Mucosa of descending colon (tissue), 3 donors: ENCODE measurements at places on chromosomes 12 and 14.
A peak's percentile ranks its signal among the peaks of the same experiment; 100 is the strongest.

GRCh38 chr14:45906257-45906656 is 653.3 kb upstream of the MIS18BP1 start:
- no peak for DNase-seq

DNA sequence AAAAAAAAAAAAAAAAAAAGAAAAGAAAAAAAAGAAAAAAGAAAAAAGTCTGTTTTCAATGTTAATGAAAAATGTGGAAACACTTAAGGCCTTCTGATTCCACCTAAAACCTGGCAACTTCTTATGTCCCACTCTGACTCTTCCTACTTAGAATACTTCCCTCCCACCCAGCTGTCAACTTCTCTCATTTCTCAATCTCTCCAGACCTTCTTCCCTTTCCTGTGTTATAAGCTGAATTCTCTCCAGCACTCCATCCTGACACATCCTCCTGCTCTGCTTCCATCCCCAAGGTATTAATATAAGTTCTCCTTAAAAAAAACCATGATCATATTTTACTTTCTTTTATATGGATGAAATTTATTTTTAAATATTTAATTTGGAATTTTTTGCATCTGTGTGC is 20.3 kb upstream of the TMTC1 start:
- DNase-seq = no peak

DNA sequence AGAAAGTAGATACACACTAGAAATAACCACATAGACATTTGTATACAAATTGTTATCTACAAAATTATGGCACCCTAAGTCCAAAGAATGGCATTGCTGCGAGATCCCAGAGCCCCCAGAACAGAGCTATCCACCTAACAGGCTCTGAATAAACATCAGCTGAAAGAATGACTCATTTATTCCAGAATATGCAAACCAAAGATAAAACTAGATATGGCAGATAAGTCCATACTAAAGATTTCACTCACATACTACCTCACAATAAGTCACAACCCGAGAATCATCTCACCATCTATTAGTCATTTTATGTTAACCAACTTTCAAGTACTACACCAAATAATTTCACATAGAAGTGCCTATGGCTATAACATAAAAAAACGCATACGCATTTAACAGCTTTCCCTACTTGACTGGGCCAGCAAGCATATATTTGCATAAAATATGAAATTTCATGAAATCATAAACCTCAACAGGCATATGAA is 5.6 kb downstream of the CNIH1 start:
- no peak for DNase-seq

DNA sequence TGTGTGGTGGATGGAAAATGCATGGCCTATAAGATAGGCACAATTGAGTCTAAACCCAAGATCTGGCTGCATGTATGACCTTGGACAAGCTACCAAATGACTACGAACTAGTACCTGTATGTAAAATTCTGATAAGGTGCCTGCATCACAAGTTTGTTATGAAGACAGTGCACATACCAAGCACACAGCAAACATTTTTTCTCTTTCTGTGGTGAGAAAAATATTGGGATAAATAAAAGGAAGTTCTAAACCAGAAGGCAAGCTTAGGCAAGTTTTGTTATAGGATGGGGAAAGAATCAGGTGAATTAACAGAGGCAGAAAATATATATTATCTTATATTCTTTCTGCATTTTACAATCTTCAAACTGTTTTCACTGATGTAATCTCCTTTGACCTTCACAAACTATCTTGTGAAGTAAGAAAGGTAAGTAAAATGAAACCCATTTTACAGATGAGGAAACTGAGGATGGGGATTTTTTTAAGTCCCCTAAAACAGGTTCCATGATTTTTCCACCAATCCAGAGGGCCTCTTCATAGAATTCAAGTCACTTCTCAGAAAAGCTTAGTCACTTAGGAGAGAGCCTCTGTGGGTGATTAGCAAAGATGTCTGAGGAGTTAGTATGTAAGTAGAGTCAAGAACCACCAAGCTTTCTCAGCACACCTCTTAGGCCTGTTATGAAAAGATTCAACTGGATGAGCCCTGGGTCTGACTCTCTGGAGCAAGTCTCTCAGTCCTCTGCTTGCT is 132.0 kb upstream of the RAP1B start:
- no peak for DNase-seq

DNA sequence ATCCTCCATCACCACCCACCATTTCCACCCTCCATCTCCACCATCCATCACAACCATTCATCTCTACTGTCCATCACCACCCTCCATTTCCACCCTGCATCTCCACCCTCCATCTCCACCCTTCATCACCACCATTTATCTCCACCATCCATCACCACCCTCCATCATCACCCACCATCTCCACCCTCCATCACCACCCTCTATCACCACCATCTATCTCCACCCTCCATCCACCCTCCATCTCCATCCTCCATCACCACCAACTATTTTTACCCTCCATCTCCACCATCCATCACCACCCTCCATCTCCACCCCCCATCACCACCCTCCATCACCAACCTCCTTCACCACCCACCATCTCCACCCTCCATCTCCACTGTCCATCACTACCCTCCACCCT is 4.7 kb upstream of the CEP170B start:
- DNase-seq = no peak

DNA sequence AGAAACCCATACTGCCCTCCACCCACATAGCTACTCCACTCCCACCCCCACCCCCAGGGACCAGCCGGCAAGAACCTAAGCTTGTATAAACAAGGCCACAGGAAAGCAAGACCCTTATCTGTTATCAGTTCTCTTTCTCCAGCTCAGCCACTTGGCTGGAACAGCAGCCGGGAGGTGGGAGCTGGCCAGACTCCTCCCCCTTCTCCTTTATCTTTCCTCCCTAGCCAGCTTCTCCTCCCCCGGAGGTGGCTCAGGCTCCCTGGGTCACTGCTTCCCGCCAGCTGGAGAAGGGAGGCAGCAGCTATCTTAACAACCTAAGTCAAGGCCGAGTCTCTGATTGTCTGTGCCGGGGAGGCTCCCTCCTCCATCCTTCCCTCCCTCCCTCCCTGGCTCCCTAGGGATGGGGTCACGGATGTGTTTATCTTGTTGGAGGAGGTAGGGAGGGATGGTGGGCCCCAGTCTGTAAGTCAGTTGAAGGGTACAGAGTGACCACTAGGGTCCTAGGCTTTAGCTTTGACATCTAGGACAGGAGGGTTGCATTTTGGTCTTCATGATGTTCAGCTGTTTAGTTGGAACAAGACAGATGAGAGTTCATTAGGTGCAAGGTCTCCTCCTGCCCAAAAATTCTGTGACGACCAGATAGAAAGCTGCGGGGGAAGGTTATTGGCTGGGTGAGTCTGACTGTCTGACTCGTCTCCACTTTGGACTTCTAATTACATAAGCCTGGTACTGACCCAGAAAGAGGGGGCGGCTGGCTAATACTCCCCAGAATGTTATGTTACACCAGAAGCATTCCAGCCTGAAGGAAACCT is 29.7 kb downstream of the ZFP36L1 start:
- DNase-seq = peak; percentile 54

GRCh38 chr12:116346741-116347140 is 69.2 kb upstream of the MED13L start:
- no peak for DNase-seq

DNA sequence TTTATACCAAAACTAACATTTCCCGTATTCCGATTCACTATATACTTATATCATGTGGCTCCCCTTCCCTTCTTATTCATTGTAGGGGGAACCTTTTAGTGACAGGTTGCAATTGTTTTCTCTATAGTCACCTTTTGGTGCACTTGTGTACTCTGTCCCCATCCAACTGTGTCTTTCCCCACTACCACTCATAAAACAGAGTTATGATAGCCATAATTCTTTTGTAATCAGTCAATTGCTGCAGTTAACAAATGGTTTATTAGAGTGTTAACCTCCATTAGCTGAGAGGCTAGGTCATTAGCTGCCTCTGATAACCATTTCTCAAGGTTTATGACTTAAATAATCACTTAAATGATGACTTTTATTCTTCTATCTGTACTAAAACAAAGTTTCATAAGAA is 338.1 kb upstream of the SEL1L start:
- DNase-seq = no peak

DNA sequence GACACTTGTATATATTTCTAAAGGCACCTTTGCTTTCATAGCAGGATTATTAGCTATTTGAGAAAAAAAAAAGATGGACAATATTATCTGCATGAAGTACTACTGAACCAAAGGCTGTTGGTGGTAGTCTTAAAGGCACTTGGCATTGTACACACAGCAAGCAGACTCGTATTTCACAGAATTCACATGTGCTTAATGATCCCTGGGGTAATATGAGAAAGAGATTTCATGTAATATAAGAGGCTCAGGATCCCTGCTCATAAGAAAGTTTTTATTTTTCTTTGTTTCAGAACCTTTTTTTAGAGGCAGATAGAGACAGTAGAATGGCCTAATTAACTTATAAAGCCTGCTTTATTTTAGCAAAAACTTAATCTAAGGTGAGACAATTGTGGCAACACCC is 59.5 kb downstream of the SYNE2 start:
- DNase-seq = no peak

- no peak for DNase-seq
Measured at GRCh38 chr12:94173660-94174265, 25.4 kb downstream of the PLXNC1 start.

GRCh38 chr14:97517566-97518234 is 720.5 kb downstream of the VRK1 start:
- DNase-seq = no peak

DNA sequence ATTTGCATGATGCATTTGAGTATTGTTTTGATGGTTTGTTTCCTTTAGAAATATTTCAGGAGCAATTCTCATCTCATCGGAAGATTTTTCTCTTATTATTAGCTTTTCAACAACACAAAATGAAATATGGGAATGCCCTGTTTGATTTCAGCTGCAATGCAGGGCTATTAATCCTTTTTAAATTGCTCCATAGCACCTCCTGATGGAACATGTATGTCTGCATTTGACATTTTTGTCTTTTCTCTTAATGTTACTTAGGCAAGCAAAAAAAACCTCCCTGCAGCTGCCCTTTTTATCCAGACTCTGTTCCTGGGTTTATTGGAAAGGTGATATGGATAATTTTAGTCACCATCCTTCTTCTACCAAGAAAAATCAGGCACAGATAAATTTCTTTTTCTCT is 895.8 kb downstream of the RPS29 start:
- no peak for DNase-seq

DNA sequence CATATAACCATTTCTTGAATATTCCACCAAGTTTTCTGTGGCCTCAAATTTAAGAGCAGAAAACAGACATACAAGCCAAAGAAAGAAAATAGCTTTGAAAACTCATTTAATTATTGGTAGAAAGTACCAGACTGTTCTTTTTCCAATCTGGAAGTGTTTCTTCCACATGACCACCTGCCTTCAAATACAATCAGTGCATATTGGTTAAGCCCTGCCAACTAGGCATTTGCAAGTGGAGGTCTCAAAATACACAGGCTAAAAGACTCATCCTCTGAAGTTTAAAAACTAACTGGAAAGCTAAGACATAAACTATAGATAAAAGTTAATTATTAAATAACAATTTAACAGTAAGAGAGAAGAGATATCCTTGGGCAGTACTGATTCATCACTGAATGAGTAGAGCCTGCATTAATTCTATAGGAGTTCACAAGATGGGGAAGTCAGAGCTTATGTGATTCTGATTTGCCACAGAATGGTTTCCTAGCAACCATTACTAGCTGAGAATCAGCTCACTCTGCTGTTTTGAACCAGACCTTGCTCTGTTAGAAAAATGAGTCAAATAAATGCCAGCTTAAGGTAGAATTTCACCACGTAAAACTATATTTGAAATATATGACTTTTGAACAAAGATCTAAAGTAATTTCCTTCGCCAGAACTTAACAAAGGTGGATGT is 433.8 kb downstream of the FUT8 start:
- DNase-seq = no peak

DNA sequence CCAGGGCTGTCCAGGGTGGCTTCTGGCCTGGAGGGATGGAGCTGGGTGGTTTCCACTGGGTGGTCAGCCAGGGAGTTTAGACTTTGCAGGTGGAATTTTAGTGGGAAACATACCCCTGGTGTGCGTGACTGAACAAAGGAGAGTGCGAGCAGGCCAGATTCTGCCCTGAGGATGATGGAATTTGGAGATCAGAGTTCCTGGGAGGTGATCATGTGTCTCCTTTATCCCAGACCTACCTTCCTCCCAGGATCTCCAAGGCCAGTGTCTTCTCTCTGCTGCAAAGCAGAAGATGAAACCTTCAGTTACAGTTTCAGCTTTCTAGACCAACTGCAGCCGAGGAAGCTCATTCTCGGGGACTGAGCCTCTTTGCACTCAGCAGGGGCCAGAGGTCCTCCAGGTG is 33.2 kb downstream of the RPH3A start:
- DNase-seq = no peak

DNA sequence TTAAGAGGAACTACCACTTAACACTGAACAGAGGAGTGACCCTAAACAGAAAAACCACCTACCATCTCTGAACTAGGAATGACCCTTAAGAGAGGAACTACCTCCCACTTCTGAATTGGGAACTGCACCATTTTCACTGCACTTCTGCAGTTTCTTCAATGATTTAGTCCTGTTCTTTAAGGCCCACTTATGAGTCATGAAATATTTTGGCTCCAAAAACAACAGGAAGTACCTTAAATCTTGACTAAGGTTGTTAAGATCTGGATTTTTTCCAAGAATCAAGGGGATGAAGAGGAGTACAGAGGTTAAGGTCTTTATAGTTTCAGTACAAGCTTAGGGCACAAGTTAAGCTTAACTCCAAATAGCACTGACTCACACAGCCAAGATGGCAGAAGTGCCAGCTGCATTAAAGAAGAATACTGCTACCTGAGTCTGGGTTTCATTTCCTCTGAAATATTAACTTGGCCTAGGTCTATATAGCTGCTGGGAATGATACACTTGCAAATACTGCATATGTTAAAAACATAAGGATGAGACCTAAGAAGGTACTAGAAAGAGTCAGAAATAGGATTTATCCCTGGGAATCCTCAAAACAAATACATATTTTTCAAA is 4.2 kb downstream of the NPC2 start:
- no peak for DNase-seq

GRCh38 chr14:89454996-89455395 is 38.0 kb upstream of the FOXN3 start:
- no peak for DNase-seq

GRCh38 chr14:92493492-92493891 is 20.1 kb upstream of the RIN3 start:
- no peak for DNase-seq

DNA sequence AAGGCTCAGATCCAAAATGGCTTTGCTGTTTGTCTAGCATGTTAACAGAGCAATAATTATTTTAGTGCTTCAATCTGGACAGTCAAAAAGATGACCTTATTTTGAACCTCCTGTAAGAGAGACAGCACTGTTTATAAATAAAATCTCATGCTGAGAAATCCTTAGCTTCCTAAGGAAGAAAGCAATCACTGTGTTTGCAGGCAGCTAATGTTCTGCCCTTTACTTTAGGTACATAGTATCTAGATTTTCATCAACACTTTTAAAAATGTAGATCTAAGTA is 105.3 kb downstream of the PRKD1 start:
- no peak for DNase-seq
